ENCODE measurements at places on chromosomes 12 and 14. TPM values are rescaled to one million over a fixed set of nuclear protein-coding genes. Genes with fewer than 3 reads are reported as not detected.

TNFAIP2 gene
- total RNA-seq = 0.80 TPM

RBP5 gene
- total RNA-seq = not detected

PTCSC3 gene
- total RNA-seq = not detected

ABCD2 gene
- 7.3 TPM for total RNA-seq

BHLHE41 gene
- not detected for total RNA-seq

BCL2L14 gene
- total RNA-seq = 2.2 TPM

ENDOU gene
- not detected for total RNA-seq

TAS2R9 gene
- total RNA-seq = not detected

SYCP3 gene
- total RNA-seq = 0.21 TPM
